ENCODE measurements at places on chromosomes 16 and 17.

- DNase-seq, result no peak
Measured at GRCh38 chr17:76929601-76930000, 61.4 kb downstream of the MGAT5B start.

DNA sequence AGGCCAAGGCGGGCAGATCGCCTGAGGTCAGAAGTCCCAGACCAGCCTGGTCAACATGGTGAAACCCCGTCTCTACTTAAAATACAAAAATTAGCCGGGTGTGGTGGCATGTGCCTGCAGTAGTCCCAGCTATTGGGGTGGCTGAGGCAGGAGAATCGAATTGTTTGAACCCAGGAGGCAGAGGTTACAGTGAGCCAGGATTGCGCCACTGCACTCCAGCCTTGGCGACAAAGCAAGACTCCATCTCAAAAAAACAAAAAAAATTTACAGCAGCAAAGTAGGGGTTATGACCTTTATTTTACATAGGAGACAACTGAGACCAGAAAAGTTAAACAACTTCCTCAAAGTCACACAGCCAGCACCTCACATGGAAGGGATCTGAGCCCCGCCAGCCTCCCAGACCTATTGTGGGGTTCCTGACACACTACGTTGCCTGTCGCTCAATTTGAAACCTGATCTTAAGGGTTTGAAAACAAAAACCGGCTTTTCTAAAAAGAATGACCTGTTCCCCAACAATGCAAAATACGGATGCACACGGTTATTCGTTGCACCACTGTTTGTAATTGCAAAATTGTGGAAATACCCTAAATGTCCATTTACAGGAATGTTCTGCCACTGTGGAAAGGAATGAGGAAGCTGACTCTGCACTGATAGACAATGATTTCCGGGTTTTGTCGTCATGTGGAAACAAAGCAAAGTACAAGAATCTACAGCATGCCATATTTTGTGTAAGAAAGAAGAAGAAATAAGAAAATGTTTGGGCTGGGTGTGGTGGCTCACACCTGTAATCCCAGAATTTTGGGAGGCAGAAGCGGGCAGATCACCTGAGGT is 77.2 kb downstream of the CNGB1 start:
- no peak for DNase-seq

DNA sequence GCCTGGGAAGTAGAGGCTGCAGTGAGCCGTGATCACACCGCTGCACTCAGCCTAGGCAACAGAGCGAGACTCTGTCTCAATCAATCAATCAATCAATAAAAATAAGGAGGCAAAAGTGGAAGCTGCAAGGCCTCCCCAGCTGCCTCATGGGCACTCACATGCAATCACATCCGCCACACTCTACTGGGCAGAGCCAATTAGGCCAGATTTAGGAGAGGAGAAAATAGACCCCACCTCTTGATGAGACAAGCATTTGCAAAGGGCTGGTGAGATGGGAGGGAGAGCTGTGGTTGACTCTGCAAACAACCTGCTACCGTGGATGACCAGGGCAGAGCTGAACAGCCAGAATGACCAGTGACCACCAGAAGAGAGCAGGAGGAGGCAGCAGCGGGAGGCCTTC is 14.7 kb upstream of the GSG1L start:
- no peak for DNase-seq

- DNase-seq, result no peak
Measured at GRCh38 chr16:86748652-86749051, 170.3 kb downstream of the FOXL1 start.

- no peak for DNase-seq
Measured at GRCh38 chr16:66914541-66914940, 4.1 kb downstream of the CDH16 start.

DNA sequence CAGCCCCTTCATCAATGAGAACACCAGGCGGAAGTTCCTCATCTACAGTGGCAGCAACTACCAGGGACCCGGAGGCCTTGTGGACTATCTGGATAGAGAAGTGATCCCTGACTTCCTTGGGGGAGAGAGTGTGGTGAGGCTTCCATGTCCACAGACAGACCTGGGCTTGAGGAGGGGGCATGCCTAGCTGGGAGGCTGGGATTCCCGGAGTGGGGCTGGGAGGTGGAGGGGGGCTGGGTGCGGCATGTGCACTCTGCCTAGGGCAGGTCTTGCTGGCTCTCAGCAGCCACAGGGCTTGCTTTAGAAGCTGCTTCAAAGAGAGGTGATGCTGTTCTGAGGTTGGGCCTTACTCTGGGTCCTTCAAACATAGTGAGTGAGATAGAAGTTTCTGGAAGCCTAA is 27.8 kb downstream of the NAGPA start:
- no peak for DNase-seq

DNA sequence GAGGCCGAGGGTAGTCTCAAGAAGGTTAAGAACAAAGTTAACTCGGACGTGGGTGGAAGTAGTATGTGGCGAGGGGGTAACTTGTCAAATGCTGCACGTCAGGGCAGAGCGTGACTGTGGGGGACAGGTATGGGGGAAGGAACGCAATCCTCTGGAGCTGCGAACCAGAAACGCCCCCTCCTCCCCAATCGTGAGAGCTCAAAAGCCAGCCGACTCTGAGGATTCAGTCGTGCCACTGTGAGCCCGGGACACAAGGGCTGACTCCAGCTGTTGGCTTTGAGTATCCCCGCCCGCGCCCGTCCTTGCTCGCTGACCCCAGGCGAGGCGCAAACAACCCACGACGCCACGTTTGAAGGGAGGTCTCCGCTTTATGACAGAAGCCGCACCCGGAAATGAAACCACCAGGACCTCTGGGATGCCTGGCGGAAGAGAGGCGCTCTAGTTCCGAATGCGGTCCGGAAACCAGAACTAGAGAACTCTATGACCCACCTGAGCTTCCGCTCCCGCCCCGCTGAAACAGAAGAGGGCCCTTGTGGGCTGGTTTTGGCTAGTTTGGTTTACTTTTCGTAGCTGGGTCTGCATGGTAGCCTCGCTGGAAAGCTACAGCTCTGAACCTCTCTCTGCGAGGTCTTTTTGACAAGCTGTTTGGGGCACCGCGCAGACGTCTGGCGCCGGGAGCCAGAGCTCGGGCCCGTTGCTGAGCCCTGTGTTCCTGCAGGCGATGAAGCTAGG is at the start of gene PEX12:
PEX12 (minus strand) TSS at position 375 of the 732 bp plus-strand sequence. CDS start 550 bp downstream, outside the sequence.
- peak; percentile 82 for DNase-seq

GRCh38 chr17:58331815-58332777 is 3.5 kb upstream of the TSPOAP1 start:
- peak; percentile 93 for DNase-seq

GRCh38 chr16:87945351-87946042 is 5.7 kb upstream of the BANP start:
- no peak for DNase-seq

- DNase-seq, result peak; percentile 42
Measured at GRCh38 chr16:19294156-19294649, 8.7 kb downstream of the CLEC19A start.

- DNase-seq, result no peak
Measured at GRCh38 chr16:27028591-27029110, 38.1 kb upstream of the C16orf82 start.

GRCh38 chr17:34542700-34543336 is 36.6 kb upstream of the TMEM132E start:
- DNase-seq, result peak; percentile 33

DNA sequence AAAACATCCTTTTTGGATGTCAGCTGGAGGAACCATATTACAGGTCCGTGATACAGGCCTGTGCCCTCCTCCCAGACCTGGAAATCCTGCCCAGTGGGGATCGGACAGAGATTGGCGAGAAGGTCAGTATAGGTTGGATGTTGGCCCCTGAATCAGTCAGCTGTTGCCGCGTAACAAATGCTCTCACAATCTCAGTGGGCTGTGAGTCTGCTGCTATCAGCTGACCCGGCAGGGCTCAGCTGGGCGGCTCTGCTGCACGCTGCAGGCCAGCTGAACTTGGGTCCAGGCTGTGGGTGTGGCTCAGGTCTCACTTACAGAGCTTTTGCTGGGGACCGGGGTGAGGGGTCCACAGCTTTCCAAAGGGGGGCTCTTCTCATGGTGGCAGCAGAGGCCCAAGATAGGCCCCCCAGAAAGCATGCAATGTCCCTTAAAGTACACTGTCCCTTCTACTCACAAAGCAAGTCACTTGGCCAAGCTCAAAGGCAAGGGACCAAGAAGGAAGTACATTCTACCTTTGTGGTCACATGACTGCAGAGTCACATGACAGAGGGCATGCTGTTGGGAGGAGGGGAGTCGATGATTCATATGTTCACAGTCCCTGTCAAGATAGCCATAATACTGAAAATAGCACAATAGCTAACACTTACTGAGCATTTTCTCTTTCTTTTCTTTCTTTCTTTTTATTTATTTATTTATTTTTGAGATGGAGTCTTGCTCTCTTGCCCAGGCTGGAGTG is 134.2 kb downstream of the ABCC1 start:
- DNase-seq, result peak; percentile 11

GRCh38 chr16:21100447-21100846 is 50.2 kb downstream of the DNAH3 start:
- no peak for DNase-seq

- peak; percentile 40 for DNase-seq
Measured at GRCh38 chr17:77439189-77440018, 298.6 kb downstream of the SEC14L1 start.

DNA sequence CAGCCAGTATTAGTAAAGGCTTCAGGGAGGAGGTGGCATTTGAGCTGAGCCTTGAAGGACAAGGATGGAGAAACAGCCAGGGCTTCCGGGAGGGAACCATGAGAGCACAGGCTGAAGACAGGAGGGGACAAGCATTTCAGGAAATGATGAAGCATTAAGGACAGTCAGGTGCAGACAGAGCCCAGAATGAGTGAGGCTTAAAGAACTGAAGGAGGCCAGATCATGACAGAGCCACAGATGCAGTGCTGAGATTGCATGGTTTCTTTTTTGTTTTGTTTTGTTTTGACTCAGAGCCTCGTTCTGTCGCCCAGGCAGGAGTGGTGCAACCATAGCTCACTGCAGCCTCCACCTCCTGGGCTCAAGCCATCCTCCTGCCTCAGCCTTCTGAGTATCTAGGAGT is 211.5 kb downstream of the SOX9 start:
- DNase-seq, result no peak

DNA sequence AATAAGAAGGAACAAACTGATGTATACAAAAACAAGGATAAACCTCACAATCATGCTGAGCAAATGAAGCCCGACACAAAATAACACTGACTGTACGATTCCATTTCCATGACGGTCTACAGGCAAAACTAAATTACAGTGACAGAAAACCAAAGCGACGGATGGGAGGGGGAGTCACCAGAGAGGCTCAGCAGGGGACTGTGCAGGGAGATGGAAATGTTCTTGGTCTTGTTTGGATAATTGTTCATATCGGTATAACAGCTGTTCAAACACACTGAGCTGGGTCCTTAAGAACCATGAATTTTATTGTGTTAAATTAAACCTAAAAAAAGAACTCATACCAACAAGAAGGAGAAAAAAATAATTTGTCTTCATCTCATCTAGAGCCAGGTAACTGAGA is 97.8 kb downstream of the NXN start:
- DNase-seq, result no peak

- no peak for DNase-seq
Measured at GRCh38 chr17:49447628-49448302, 33.1 kb upstream of the PHB1 start.

DNA sequence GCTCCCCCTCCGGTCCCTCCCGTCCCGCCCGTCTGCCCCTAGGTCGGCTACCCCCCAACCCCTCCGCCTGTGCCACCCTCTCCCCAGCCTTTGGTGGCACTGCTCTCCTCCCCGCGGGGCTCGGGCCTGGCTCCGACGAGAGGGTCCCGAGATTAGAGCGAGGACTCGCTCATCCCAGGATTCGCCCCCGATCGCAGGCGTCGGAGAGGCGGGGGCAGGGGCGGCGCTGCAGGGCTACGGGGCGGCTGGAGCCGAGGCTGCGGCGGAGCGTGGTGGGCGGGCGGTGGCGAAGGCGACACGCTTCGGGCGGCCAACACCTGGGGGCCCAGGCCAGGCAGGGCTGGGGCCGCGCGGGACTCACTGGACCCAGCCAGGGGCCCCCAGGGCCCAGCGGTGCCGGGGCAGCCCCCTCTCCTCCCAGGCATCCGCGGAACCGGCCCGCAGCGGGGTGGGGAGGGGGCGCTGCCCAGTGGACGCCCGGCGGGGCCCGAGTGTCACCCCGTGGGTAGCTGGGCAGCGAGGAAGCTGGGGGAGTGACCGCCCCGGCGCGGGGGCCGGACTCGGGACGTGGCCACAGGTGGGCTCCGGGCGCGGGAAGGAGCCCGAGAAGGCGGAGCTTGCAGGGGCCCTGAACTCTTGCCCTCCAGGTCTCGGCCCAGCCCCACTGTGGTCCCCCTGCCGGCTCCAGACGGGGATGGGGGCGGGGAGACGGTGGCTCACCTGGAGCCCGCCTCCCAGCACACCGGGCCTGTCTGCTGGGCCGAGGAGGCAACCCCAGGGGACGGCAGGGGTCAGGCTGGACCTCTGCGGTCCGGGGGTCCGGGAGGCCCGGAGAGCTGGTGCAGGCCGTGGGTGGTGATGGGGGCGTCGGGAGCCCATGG is 1.5 kb downstream of the MGAT5B start:
- peak; percentile 9 for DNase-seq

- no peak for DNase-seq
Measured at GRCh38 chr17:78196716-78197115, 9.6 kb downstream of the AFMID start.

DNA sequence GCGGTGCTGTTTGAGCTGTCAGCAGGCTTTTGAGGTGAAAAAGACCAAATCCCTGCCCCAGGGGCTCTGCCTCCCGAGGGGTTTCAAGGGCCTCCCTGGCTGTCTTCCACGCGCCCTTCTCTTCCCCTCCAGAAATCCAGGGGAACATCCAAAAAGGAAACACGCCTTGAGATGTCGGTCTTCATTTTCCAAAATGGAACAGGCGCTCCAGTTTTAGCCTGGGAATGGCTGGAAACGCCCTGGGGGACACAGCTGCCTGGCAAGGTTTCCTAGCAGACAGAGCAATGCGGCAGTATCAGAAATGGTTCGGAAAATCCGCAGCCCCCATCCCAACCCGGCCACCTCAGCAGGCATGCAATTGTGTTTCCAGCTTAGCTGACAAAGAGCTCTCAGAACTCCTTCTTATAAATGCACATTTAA is 16.6 kb upstream of the LITAF start:
- DNase-seq, result no peak

DNA sequence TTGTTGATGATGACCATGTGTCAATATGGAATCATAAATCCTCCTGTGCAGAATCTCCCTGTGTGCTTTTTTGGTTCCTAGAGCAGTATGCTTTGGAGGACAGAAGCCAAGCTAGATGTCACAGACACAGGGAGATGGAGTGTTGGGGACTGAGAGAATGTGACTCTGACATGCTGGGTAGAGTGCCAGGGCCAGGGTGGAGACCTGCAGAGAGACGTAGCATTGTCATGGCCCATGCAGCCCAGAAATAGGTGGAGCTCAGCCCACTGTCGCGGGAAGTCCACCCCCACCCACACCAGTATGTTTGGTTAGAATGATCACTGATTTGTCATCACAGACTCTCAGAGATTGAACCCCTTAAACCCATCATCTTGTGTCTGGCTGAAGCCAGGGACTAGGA is 39.2 kb upstream of the ADCY7 start:
- DNase-seq, result no peak

GRCh38 chr17:67013891-67014290 is 30.5 kb upstream of the CACNG1 start:
- DNase-seq, result no peak

Data from stimulated activated CD4-positive, alpha-beta T cell treated with anti-CD3 and anti-CD28 coated beads, Interleukin-4, amount 100 ng/mL, for 1 hour (primary cell).